Hair follicle dermal papilla cell (primary cell): ENCODE measurements at places on chromosomes 6 and 20. TPM values are rescaled to one million over a fixed set of nuclear protein-coding genes. Genes with fewer than 3 reads are reported as not detected.

Gene TNFRSF21
- total RNA-seq = 80.1 and 98.2 TPM in 2 replicates

Gene CDKN1A
- total RNA-seq = 381 and 507 TPM in 2 replicates

Gene PKIB
- 0.12 and 0.16 TPM in 2 replicates for total RNA-seq

Gene EEF1A2
- total RNA-seq = under 0.01 and 0.24 TPM in 2 replicates

Gene RGS17
- total RNA-seq = 2.3 and 2.6 TPM in 2 replicates

Gene ULBP2
- total RNA-seq = 2.1 and 3.1 TPM in 2 replicates
